ENCODE measurements at places on chromosomes 16 and 17. TPM values are rescaled to one million over a fixed set of nuclear protein-coding genes. Genes with fewer than 3 reads are reported as not detected.

DNA sequence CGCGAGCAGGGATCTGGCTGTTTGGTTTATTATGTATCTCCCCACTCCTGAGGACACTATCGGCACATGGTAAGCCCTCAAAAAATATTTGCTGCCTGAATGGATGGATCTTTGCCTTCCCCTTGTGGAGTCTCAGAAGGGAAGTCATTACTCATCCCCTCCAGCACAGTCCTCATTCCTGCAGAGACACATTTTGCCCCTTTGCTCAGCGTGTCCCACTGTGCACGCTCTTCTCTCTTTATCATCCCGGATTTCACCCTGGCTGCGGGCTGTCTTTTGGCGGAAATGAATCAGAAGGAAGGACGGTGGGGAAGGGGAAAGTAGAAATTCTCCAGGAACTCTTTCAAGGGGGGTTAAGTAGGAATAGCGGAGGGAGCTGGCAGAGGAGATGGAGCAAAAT lies 125.2 kb upstream of the CDC42EP4 start:
- no peak for DNase-seq
- no peaks in the 10 kb centered on the region for H3K27me3 ChIP-seq
- H3K36me3 ChIP-seq = no peaks in the 10 kb centered on the region
- H3K4me3 ChIP-seq = no peak overlapping the region

DNA sequence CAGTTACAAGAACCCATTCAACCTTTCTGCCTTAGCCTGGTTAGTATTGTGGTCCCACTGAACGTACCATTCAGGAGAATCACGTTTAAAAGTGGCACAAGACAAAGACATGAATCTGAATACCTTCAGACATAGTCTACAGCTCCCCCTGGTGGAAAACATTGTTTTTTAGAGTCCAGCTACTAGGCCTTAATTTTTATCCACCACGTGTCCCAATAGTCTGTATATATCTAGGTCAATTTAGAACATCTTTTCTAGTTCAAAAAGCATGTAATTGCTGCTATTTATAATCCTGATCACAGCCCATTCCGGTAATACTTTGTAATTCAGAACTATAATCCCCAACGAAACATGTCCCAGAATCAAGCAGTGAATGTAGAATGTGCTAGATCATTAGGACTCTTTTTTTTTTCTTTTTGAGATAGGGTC lies 13.7 kb upstream of the GUCY2D start:
- no peak overlapping the region for H3K27ac ChIP-seq
- no peak for DNase-seq
- no peaks in the 10 kb centered on the region for H3K36me3 ChIP-seq
- H3K4me1 ChIP-seq = peaks cover 10% of the 10 kb centered on the region
- H3K4me3 ChIP-seq = no peak overlapping the region

The KRT25 gene
- not detected for total RNA-seq

GRCh38 chr17:58309918-58310259 lies 18.7 kb downstream of the TSPOAP1 start:
- no peaks in the 10 kb centered on the region for H3K27me3 ChIP-seq
- no peak overlapping the region for H3K4me3 ChIP-seq
- DNase-seq = peak; percentile 79

The SLC39A11 gene
- 20.2 TPM for total RNA-seq

DNA sequence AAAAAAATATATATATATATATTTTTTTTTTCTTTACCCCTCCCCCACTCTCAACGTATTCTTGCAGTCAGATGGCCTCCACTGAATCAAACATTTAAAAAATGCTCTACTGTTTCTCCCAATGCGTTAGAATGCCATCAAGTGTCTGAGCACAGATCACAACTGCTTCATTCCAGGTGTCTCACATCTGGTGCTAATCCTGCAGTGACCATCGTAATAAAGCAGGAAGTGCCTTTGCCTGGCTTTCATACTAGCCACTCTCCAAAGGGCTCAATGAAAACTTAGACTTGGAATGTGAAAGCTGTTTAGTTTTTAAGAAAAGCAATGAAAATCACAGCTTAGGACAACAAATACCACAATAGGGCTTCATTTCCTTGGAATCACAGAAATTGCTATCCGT lies 37.2 kb downstream of the SKAP1 start:
- DNase-seq = no peak
- H3K4me1 ChIP-seq = no peaks in the 10 kb centered on the region
- H3K36me3 ChIP-seq = no peaks in the 10 kb centered on the region
- no peak overlapping the region for H3K4me3 ChIP-seq
- no peak overlapping the region for H3K27ac ChIP-seq

DNA sequence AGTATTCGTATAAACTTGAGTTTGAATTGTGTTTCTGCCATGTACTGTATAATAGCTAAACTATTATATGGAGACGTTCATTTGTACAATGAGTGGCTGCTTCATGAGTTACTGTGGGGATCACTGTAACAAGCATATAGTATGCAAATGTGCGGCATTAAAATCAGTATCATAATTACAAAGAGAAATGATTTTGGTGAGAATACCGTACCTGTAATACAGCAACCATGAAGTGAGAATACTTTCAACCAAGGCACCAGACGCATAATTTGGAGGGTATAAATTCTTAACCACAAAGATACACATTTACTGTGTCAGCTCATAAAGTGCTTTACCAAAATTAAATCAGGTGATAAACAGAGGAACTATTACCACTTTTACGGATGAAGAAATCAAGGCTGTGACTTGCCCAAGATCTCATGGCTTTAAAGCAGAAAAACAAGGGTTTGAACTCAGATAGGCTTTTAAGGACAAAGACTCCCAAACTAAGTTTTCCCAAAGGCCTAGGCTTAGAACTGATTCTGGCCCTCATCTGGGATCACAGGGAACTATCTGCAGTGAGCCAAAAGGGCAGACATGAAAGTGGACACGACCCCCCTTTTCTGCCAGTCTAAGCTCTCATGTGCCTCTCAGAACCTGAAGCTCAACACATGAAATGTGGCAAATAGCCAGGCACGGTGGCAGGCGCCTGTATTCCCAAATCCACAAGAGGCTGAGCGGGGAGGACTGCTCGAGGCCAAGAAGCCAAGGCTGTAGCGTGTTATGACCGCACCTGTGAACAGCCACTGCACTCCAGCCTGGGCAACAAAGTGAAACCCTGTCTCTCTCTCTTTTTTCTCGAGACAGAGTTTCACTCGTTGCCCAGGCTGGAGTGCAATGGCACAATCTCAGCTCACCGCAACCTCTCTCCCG lies 6.4 kb downstream of the RPS15A start:
- no peak overlapping the region for H3K4me3 ChIP-seq
- H3K4me1 ChIP-seq = peaks cover 51% of the 10 kb centered on the region

GRCh38 chr17:51456942-51457341 lies 196.6 kb downstream of the UTP18 start:
- no peak for DNase-seq
- no peaks in the 10 kb centered on the region for H3K36me3 ChIP-seq
- H3K4me1 ChIP-seq = no peaks in the 10 kb centered on the region
- H3K4me3 ChIP-seq = no peak overlapping the region

- no peak for DNase-seq
- no peak overlapping the region for H3K4me3 ChIP-seq
- H3K36me3 ChIP-seq = no peaks in the 10 kb centered on the region
- peaks cover 41% of the 10 kb centered on the region for H3K4me1 ChIP-seq
These were observed 3.1 kb downstream of the GLG1 start for GRCh38 chr16:74603848-74604247.

DNA sequence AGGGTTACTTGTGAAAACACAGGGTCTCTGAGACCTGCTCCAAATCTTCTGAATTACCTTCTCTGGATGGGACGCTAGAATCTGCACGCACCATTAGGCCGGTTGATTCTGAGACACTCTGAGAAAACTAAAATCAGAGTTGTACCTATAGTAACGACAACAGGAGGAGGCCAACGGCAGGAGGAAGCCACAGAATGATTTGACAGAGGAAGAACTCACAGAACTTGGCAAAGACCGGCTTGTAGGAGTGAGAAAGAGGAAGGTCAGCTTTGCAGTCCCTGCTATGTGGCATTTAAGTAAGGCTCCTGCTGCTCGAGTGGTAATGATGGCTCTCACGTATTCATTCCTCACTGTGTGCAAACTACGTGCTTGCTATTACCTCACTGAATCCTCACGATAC lies 483.0 kb downstream of the TMEM114 start:
- H3K27ac ChIP-seq = no peak overlapping the region
- no peak overlapping the region for H3K4me3 ChIP-seq
- no peaks in the 10 kb centered on the region for H3K36me3 ChIP-seq

The BRIP1 gene
- 0.42 TPM for total RNA-seq

DNA sequence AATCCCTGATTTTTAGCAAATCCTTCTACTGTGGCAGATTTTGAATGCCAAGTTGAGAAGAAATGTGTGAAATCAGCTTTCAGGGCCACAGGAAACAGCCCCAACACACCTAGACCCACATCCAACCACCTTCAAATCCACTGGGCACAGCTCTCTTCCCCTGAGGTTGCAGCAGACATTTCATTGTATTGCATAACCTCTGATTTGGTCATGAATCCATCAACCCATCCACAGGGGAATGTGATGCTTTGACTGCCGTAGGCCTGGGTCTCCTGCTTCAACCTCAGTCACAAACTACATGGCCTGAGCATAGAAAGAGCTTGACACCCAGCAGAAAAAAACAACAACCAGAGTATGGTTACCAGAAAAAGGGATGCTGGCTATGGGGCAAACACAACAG lies 145.6 kb downstream of the GSG1L start:
- H3K4me1 ChIP-seq = no peaks in the 10 kb centered on the region
- H3K27ac ChIP-seq = no peak overlapping the region
- DNase-seq = no peak
- peaks cover 57% of the 10 kb centered on the region for H3K27me3 ChIP-seq
- H3K4me3 ChIP-seq = no peak overlapping the region

The RAB34 gene
- 216 TPM for total RNA-seq

The EEF2K gene
- 18.1 TPM for total RNA-seq

DNA sequence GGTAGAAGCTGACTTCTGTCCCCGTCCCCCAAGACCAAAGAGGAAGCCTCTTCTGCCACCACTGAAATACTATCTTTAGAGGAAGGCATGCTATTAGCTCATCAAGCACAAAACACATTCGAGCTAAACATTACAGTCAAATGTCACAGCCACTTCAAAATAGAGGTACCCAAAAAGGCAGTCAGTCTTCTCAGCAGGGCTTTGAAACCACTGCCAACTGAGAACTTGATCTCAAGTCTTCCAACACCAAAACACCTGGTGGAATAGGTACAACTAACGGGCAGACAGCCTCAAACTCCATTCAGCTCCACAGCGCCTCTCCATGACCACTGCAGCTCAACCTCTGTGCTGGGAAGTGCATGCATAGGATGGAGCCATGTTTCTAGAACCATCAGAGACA lies 36.0 kb downstream of the ZFHX3 start:
- no peaks in the 10 kb centered on the region for H3K27me3 ChIP-seq
- H3K36me3 ChIP-seq = no peaks in the 10 kb centered on the region
- no peak overlapping the region for H3K27ac ChIP-seq
- no peak for DNase-seq
- no peak overlapping the region for H3K4me3 ChIP-seq

DNA sequence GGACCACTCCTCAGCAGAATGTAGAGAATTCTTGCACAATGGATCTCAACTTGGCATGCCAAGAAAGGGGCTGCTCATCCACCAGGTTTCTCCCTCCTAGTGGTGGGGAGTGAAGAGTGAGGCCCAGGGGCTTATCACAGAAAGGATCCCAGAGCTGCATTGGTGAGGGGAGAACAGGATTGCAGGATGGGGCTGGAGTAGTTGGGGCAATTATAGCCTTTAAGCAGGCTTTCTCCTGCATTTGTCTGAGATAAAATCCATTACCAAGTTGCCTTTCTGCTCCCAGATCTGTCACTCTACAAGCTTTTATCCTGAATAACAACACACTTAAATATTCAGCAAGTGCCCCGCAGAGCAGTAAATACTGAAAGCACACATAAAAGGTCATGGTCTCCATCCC lies 130.8 kb upstream of the CES5A start:
- H3K4me3 ChIP-seq = no peak overlapping the region
- DNase-seq = peak; percentile 72
- no peaks in the 10 kb centered on the region for H3K27me3 ChIP-seq
- H3K36me3 ChIP-seq = no peaks in the 10 kb centered on the region
- H3K4me1 ChIP-seq = no peaks in the 10 kb centered on the region
